ENCODE measurements at places on chromosomes 2 and 18.

GRCh38 chr2:30509716-30510115 is 62.7 kb downstream of the LCLAT1 start:
- no peak for DNase-seq

DNA sequence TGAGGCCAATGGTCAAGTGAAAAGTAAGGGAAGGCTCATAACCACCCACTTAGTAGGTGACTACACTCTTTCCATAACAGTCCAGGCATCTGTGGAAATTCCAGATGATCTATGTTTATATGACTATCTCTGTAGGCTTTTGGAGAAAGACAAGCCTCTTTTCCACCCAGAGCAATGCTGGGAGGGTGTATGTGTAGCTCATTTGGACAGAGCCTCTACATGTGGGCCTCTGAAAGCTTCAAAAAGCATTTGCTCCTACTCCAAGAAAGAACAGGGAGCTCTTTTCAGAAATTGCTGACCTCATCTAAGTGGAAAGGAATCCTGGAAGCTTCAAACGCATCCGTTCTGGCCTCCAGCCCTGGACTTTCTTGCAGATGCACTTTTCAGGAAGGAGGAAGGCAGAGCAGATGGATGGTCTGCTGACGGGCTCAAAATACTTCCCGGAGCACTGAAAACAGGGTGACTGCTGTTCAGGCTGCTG is 308.7 kb downstream of the LRATD1 start:
- DNase-seq, result no peak

DNA sequence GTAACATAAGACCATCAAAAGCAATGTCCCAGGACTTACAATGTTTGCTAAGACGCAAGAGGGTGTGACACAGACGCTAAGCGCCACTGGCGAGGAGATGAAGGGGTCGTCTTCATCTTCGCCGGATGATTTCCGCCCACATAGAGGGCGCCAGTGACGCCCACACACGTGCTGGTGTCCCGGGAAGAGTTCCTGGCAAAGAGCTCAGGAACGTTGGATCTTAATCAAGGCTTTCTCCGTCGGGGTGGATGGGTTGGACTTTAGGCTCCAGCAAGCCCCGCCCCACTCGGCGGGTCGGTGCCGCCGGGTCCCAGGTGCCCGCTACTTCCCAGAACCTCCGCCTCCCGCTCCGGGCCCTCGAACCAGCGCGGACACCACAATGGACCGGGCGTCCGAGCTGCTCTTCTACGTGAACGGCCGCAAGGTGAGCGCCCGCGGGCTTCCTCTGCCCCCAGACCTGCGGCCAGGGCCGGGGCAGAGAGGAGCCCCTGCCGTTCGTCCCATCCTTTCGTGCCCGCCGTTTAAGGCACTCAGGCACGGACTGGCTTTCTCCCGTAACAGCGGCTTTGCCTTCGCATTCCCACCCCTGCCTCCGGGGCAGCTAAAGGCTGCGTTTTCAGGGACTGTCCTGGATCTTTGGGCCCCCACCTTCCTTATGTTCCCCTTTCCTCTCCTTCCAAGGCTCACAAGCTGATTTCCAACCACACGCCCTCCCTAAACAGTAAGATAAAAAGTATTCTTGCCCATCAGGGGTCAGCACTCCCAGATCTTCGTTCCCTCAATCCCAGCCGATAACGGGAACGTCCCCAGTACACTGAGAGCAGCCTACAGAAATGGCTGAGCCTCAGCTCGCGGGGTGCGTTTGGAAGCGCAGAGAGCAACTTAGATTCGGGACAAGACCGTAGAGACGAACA is at the start of gene AOX1:
AOX1 (plus strand) TSS at position 285 of the 914 bp plus-strand sequence; CDS start at position 380, 95 bp downstream.
- DNase-seq, result peak; percentile 51

DNA sequence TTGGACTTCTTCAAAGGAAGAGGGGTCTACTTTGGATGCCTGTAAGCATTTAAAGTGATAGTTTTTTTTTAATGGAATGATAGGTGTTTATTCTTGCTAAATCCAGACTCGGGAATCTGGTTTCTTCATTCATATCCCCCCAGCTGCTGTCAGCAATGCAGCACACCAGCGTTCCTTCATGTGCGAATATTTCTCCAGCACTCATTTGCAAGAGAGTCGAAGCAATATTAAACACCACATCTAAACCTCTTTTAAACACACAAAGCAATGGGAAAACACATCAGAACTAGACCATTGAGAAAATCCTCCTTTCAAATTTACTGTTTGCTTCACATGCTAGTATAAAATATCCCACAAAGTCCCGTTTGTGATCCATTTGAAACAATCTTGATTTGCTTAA is 563.7 kb downstream of the ARHGAP15 start:
- no peak for DNase-seq

DNA sequence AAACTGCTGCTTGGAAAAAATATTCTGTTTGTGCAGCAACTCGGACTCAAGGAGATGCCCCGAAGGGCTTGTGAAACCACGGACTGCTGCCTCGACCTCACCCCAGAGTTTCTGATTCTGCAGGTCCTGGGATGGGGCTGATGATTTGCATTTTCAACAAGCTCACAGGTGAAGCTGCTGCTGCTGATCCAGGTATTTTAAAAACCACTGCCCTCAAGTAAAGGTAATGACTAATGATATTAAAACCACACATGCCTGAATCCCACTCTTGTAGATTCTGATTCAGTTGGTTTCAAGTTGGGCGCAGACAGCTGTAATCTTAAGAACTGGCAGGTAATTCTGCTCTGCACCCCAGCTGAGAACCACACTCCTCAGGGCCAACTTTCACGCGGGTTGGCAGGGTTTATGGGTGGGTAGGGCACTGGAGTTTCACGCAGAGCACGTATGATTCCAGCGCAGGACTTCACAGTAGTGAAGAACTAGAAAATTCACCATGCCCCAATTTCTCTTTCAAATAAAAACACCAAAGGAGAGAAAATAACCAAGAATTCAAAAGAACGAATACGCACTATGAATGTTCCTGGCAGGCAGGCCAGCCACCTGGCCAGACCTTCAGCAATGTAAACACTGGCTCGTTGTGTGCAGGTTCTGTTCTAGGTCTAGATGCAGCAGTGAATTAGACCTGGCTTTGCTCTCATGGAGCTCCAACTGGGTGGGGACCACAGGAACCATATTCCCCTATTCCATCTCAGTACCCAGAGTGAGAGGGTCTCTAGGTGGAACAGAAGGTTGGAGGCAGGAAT is 74.6 kb upstream of the ZFP36L2 start:
- DNase-seq, result no peak

- DNase-seq, result no peak
These were observed 191.0 kb upstream of the LRP1B start for GRCh38 chr2:142321706-142322280.

DNA sequence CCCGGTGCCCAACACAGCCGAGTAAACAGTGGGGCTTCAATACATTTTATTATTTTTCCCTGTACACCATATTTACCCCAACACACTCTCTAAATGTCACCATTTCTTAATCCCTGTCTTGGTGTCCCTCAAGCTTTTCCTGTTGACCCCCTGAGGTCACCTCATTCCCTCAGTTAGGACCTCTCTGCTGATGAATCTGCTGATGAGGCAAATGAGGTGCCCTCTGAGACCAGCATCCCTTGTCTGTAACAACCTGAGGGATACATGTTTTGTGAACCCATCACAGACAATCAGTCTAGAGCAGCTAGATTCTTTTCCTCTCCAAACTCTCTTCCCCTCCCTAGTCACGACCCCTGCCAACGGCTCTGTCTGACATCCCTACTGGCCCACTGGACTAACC is 127.6 kb downstream of the FSHR start:
- no peak for DNase-seq

GRCh38 chr18:10041180-10041579 is 127.4 kb downstream of the VAPA start:
- DNase-seq, result no peak

Measured in GM13976 (cell line).